ENCODE measurements at places on chromosomes 3 and 15.

DNA sequence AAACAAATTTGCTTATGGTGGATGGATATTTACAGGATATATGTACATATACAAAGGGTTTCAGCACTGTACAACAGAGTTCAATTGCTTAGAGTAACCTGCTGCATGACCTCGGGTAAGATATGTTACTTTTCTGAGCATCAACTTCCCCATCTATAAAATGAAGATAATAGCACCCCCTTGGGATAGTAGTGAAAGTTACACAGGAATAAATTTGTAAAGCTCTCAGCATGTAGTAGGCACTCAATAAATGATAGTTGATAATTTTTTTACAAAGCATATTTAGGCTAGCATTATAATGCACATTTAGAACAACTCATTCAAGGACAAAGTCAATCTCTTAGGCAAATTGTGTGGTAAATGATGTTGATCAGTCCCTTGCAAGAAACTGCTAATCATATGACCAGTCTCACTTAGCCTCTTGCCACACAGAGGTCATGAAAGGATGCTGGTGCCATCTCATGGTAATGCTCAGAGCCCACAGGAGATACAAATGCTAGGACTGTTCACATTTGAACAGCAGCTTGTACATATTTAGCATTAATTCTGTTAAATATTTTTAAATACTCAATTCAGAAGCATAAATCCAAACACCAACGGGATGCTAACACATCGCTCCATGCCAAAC, 123.9 kb downstream of the MAGI1 start:
- DNase-seq, result no peak

DNA sequence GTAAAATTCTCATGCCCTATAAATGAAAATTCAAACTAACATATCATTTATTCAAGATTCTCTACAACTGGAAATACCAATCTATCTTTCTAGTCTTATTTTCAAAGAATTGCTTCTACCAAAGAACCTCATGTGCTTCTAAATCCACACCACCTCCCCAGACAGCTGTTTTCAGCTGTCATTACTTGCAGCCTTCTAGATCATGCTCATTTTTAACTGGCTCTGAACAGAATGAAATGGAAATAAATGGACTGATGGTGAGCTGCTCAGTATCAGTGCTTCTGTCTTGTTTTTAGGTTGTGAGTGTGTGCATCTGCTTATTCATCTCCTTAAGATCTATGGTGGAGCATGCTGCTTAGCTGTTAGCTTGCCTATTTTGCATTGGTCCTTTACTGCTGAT, 29.4 kb downstream of the GOLGB1 start:
- DNase-seq, result no peak

- no peak for DNase-seq
Observed at GRCh38 chr3:3782457-3782856, 16.8 kb upstream of the LRRN1 start.

DNA sequence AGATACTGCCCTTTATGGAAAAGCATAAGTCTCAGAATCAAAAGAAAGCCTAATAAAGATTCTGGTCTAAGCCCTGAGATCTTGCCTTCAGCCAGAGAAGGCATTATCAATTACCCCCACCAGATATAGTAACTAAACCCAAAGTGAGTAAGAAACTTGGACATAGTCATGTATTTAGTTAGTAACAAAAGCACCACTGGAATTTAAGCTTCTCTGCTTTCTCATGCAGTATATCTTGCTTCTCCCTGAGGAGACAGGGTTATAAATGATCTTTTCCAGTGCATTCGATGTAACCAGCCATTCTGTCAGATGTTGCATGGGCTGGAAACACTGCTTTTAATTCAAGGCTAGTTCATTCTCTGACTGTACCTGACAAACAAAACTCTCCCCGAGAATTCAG, 946.7 kb downstream of the NAALADL2 start:
- DNase-seq, result no peak

GRCh38 chr15:94487635-94488034, 256.3 kb downstream of the MCTP2 start:
- no peak for DNase-seq

GRCh38 chr15:50909010-50909317, 481 bp downstream of the AP4E1 start:
- DNase-seq, result no peak
